ENCODE measurements at places on chromosomes 2 and 18.

DNA sequence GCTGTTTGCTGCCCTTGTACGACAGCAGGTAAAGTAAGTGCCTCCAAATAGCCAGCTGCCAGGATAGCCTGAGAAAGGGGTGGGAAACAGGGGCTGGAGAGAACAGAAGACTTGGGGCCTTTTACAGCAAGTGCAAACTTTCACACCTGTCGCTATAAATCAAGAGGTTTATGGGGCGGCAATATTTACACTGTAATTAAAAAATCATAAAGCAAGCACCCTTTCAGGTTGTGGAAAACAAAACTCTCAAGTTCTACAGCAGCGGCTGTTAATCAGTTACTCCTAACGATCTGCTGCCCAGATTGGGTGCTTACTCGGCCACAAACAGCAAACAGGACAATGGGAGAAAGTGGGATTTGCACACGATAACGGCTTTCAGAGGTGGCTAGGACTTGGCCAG lies 359.5 kb upstream of the ETAA1 start:
- DNase-seq, result no peak

DNA sequence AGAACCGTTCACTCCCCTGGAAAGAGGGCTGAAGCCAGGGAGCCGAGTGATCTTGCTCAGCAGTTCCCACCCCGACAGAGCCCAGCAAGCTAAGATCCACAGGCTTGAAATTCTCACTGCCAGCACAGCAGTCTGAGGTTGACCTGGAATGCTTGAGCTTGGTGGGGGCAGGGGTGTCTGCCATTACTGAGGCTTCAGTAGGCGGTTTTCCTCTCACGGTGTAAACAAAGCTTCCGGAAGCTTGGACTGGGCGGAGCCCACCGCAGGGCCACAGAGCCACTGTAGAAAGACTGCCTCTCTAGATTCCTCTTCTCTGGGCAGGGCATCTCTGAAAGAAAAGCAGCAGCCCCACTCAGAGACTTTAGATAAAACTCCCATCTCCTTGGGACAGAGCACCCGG lies 180.8 kb downstream of the WDR7 start:
- no peak for DNase-seq

DNA sequence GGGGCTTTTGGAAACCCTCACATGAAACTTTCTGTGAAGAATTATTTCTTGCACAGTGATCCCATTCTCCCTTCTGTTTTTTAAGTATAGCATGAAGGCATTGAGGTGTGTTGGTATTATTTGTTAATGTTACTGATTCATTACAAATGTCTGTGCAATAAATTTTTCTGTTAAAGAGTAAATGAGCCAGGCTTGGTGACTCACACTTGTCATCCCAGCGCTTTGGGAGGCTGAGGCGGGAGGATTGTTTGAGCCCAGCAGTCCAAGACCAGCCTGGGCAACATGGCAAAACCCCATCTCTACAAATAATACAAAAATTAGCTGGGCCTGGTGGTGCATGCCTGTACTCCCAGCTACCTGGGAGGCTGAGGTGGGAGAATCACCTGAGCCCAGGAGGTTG lies 87.8 kb downstream of the KCTD18 start:
- no peak for DNase-seq

DNA sequence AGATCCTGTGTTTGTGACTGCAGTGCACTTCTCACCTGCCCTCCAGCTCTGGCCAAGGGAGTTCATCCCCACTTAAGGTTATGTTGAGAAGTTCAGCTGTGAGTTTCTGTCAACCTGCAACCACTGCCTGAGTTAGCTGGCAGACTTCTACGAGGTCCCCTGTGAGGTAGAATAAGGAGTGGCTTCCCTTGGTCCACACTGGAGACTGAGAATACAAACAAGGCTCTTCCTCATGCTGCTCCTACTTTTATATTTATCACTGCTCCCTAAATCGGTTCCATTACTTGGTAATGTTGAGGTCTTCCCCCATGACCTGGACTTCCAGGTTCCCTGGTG lies 353.2 kb upstream of the CWC22 start:
- DNase-seq, result no peak

- no peak for DNase-seq
Measured at GRCh38 chr2:85777441-85777861, 23.7 kb downstream of the ATOH8 start.

- DNase-seq, result no peak
Measured at GRCh38 chr2:40202798-40203400, 249.0 kb downstream of the SLC8A1 start.

DNA sequence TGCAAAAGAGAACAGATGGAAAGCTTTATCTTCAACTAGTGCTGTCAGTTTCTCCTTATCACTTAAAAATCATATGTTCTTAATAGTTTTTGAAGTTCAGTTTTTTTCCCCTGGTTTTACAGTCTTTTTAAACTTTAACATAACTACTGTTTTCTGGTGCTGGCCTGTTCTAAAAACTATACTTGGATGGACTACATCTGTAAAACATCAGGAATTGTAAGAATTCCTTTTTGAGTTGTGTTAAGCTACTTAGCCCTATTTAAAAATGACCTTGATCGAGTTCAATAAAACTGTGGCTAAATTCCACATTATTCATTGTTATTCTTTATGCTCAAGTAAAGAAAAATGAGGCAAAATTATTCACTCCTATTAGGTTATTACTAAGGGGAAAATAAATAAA lies 397.7 kb downstream of the NUP35 start:
- peak; percentile 27 for DNase-seq

GRCh38 chr2:46847726-46848412 lies 67.7 kb downstream of the MCFD2 start:
- peak; percentile 43 for DNase-seq

DNA sequence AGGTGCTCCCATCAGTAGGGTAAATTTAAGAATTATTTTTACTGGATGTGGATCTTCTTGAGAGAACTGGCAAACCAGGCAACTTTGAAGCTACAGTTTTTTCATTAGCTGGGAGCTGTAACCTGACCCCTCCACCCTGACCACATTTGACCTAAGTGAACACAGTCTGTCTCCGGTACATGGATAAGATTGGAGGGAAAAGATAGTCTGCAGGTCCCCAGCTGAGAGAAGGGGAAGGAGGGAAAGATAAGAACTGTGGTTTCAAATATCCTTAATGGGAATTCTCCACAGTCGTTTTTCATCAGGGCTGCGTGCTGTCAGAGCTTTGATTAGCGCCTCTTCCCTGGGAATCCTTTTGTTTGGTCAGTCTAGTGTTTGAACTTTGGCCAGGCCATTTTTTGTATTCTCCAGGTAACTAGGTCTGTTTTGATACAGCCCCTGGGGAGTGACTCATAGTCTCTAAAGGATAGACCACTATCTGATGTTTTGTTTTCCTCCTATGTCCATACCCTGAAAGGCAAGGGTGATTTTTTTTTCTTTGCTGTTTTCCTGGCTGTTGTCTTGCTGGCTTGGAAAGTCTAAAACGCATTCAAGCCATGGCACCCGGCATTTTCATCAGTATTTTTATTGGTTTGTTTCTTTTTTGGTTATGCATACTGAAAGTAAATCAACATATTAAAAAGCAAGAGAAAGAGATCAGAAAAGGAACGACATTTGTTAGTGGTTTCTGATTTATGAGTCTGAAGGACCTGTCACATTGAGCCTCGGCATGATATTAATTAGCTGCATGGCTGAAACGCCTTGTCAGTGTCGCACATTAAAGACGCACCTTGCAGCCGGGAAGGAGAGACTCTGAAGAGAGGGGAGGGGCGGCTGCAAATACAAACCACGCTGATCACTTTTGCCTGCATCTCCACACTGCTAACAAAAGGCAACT lies 183.4 kb upstream of the FN1 start:
- DNase-seq, result peak; percentile 95

DNA sequence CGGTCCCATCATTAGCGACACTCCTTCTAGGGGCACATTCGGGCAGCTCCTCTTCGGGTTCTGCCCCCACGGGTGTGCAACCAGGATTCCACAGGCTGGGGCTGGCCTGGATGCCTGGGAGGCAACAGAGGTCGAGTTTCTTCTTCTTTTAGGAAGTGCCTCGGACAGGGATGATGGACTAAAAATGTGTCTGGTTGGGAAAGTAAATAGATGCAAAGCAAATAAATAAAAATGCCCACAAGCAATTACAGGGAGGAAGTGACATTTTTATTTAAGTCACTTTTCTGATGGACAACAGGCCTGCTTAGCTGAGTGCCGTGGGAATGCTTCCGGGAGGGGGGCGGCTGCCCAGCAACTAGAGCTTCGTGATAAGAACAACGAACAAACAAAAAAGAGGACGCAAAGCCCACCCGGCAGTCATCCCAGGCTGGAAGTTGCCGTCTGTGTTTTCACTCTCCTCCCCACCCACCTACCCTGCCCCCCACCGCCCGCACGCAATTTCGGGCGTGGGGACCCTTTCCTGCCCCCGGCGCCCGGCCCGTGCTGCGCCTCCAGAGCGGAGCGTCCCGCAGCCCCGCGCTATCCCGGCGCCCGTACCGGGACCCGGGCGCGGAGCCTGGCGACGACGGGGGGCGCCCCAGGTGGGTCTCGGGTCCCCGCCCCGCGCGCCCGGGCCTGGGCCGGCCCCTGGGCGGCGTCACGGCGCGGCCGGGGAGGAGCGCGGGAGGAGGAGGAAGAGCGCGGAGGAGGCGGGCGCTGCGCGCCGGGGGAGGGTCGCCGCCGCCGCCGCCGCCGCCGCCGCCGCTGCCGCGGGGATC lies 412 bp upstream of the NCK2 start:
- peak; percentile 53 for DNase-seq

DNA sequence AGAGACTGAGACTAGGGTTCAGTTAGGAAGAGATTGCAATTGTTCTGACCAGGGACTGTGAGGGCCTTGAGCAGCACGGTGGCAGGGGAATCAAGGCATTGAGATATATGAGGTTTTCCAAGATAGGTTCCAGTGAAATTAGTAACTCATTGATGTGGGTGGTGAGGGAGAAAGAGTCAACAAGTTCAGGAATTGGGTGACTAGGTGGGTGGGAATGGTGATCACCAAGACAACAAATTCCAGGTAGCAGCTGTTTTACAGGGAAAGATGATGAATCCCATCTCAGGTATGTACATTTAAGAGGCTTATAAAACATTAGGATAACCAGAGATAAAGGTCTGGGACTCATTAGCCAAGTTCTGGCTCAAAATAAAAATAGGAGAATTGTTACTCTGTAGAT lies 251.5 kb upstream of the MGAT5 start:
- DNase-seq, result no peak

DNA sequence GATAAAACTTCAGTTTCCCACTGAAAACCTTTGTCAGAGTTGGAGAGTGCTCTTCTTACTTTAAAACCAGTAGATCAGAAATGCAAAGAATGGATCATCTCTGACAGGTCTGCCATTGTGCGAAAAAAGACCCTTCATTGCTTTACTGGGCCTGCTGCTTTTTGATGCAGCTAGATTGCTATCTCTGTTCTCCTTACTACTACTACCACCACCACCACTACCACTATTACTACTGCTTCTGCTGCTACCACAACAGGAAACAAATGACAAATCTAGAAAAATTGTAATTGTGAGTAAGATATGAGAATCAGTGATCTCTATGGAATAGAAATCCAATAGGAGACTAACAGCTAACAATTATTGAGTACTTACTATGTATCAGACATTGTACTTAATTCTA lies 85.8 kb downstream of the PKP4 start:
- no peak for DNase-seq

- no peak for DNase-seq
Measured at GRCh38 chr2:23235292-23235691, 149.7 kb upstream of the KLHL29 start.

DNA sequence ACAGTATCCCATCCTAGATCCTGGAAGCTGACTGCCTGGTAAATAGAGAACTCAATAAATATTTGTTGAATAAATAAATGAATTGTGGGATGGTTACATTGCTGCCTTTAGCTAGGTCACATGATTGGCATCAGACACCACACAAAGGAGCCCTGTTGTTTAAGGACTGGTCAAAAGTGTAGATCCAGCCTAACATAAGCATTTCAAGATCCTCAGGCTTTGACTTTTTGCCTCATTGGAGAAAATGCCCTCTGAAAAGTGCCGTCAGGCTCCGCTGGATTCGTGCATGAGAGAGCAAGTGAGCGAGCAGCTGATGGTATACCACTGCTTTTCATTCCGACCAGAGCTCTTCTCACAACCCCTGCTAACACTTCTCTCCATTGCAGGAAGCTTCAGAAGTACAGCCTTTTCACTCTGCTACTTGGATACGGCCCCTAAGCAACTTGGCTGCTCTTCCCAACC lies 1.3 kb upstream of the ZNF24 start:
- no peak for DNase-seq

- no peak for DNase-seq
Measured at GRCh38 chr2:128311755-128312341, 6.8 kb downstream of the HS6ST1 start.

GRCh38 chr2:70596739-70597138 lies 43.1 kb upstream of the TGFA start:
- DNase-seq, result peak; percentile 40

DNA sequence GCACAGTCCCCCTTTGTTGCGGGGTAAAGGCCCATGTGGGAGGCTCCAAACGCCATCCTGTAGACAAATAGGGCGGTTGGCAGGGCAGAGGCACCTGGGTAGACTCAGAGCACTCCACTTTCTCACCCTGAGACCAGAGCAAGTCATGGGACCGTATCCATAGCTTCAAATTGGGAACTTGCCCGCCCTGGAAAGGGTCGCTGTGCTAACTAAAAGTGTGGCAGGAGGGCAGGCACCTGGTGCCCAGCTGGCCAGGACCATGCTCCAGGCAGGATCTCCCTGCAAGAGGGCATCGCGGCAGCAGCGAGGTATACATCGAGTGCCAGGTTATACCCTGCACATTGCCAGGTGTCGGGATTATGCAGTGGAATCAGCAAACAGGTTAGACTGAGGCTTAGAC lies 20.8 kb upstream of the SCLY start:
- DNase-seq, result no peak

DNA sequence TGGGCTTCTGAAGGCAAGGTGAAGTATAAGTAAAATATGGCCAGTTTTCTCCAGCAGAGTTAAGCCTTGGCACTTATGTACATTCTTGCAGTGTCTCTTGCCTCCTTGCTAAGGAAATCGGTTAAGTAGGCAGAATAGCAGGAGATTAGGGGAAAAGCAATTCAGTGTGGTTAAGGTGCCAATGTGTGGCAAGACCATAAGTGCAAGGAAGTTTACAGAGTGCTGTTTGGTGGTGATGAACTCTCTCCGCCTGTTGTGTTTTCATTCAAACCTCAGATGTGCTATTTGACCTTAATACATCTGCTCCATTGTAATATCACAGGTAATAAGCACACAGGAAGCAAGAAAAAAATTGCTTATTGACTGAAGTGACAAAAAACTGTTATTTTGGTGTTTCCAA lies 156.1 kb downstream of the MGAT5 start:
- no peak for DNase-seq

- DNase-seq, result no peak
Measured at GRCh38 chr2:165871025-165871424, 77.0 kb upstream of the GALNT3 start.

Data from PC-9 (cell line).